ENCODE measurements at places on chromosomes 2 and 18.
A peak's percentile ranks its signal among the peaks of the same experiment; 100 is the strongest.

GRCh38 chr2:206728277-206729199, 10.3 kb upstream of the DYTN start:
- peak; percentile 4 for DNase-seq

- DNase-seq, result peak; percentile 49
These were observed 482.3 kb downstream of the TGIF1 start for GRCh38 chr18:3932276-3932675.

DNA sequence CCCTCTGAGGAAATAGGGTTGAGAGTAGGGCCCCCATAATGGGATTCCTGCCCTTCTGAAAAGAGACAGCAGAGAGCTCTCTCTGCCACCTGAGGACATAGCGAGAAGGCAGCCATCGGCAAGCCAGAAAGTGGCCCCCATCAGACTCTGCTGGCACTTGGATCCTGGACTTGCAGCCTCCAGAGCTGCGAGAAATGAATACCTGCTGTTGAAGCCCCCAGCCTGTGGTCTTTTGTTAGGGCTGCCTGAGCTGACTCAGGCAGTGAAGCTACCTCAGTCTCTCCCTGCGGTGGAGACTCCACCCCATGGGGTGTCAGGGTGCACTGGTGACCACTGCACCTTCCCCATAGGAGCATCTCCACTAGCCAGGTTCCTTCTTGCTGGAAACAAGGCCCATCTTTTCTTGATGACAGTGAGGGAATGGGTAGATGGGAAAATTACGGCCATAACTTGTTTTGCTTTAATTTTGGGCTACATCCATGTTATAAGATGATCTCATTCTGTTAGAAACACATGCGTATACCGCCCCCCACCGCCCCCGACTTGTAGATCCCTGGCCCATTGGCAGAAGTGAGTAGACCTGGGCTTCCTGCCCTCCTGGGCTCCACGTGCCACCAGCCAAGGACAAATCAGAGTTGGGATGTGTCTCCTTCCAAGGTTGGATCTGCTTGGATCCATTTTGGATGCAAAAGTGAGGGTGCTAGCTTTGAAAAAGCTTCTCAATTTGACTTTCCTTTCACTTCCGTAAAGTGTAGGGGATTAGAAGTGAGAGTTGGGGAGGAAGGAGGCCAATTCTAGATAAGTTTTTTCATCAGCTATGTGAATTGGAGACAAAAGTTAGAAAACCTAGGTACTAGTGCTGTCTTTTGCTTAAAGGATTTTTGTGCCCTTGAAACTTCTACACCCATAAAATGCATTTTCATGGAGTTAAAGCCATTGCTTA, 42.9 kb downstream of the NCK2 start:
- no peak for DNase-seq

DNA sequence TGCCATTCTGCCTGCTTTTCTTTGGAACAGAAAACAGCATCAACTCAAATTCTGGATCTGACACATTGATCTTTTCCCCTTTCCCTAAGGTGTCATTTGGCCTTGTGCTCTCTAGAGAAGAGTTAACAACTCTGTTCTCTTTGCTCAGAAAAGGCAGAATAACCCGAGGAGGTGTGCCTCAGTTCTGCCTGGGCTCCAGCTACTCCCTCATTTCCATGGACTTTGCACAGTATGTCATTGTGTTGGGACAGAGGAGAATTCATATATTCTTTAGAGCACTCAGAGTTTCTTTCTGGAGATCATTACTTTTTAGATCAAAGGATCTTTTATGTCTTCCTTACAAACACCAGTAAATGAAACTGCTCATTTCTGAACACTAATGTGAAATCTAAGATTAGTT, 249.1 kb downstream of the PHLPP1 start:
- no peak for DNase-seq

DNA sequence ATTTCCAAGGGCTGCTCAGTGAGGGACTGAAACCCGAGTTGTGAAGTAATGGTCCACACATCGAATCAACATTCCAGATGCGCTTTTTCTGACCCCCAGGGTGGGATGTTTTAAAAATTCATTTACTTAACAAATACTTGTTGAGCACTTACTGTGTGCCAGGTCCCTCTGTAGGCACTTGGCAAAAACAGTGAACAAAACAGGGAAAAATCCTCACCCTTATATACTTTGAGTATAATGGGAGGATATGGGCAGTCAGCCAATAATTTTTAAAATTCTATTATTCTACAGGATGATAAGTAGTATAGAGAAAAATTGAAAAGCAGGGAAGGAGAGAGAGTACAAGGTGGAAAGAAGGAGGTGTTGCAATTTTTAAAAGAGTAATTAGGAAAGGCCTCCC, 31.3 kb upstream of the AFTPH start:
- DNase-seq, result no peak

GRCh38 chr2:151544449-151544848, 134.7 kb downstream of the RIF1 start:
- no peak for DNase-seq

GRCh38 chr18:66160007-66160406, 409.2 kb downstream of the CDH7 start:
- DNase-seq, result no peak

DNA sequence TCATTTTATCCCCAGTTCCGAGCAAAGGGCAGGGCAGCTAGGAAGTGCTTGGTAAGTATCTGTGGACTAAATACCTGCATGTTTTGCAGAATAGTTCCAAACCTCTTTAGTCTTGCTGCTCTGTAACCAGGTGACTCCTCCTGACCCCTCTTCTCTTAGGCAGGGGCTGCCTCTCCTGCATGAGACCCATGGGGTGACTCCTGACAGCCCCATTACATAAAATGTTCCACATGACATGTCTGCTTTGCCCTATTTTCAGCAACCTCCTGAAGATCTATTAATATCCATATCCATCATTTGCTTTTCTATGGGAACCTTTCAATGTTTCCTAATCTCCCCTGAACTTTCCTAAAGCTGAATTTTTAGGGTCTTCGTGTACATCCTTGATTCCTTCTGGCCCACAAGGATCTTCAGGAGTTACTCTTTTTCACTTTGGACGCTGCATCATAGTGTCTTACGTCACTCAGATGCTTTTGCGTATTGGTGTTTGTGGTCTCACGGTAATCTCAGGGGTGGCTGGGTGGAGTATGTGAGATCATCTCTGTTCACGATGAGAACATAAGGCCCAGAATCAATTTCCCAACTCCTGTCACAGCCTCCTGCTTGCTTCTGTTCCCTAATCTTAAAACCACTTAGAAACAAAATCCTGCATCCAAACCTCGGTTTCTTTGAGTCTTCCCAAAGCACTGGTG, 76.6 kb downstream of the MAPK4 start:
- no peak for DNase-seq

DNA sequence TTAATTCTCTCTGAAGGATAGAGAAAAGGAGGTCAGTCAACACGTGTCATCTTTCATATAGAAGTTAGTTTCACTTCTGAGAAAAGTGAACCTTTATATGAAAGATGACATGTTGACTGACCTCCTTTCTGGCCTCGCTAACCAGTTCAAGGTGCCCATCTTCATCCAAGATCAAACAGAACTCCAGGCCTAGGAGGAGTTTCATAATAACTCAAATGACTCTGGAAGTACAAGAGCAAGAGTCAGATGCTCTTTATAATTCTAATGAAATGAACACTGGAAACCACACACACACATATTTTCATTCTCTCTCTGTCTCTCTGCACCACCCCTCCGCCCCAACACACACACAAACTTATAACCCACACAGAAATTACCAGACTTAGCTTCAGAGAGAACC, 16.3 kb downstream of the ANKRD44 start:
- no peak for DNase-seq

GRCh38 chr2:27735263-27735904, 36.1 kb upstream of the MRPL33 start:
- peak; percentile 83 for DNase-seq

DNA sequence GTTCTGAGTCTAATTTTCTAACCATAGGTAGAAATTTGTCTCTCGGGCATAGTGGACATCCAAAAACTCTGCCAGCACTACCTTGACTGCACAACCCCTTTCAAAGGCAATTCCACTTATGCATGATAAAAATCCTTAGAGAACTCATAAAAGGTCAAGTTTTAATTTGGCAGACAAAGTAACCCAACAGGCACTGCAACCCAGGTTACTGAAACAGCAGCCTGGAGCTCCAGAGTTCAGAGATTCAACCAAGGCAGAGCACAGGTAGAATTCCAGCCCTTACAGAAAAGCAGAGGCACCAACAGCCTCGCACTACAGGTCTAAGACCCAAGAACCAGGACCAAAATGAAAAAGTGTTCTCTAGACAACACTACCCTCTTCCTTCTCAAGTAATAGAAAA, 1.8 kb downstream of the DTNB start:
- no peak for DNase-seq

DNA sequence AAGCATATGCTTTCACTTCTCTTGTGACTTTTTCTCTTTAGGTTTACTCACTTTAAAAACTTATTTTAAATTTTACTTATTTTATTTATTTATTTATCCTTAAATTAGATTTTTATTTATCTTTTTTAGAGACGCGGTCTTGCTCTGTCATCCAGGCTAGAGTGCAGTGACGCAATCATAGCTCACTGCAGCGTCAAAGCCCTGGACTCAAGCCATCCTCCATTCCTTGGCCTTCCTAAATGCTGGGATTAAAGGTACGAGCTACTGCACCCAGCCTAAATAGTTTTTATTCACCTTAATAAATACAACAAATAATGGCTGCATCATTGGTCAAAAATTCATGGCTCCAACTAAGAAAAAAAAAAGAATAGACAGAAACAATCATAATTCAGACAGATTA, 415.7 kb upstream of the FIGN start:
- peak; percentile 58 for DNase-seq

DNA sequence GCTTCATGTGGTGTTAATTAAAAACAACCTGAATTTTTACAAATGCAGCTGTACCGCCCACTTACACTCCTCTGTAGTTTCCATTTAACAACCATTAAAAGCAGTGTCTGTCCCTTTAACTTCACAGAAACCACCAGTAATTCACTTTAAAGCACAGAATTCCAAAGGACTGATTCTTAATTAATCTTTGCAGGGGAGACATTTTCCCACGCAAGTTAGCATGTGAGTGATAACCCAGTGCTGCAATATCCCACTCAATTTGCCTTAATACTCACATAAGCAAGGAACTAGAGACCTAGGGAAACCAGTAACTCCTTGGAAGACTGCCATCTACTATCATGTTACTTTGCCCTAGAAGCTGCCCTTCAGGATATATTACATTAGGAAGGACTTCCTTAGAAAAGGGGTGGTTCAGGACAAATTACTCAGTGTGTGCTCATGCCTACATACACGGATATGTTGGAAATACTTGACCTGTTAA, 102.3 kb downstream of the OSR1 start:
- DNase-seq, result peak; percentile 99

- DNase-seq, result no peak
These were observed 154.3 kb upstream of the CWC22 start for GRCh38 chr2:180161415-180161814.

- DNase-seq, result no peak
These were observed 84.3 kb upstream of the OSR1 start for GRCh38 chr2:19442731-19443130.

DNA sequence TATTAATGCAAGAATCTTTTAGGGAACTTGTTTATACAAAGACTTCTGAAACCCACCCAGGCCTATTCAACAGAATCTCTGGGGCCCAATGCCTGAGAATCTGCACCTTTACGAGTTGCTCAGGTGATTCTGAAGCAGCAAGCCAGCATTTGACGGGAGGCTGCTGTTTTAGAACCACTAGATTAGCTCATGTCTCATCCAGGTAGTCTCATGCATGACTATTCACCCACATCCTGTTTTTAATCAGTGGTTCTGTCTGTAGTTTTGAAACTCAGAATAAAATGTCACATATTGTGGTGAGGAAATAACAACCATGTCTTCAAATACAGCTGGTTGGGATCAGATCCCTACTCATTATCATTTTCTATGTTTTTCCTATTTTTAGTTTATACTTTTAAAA, 39.5 kb downstream of the CYTIP start:
- no peak for DNase-seq

DNA sequence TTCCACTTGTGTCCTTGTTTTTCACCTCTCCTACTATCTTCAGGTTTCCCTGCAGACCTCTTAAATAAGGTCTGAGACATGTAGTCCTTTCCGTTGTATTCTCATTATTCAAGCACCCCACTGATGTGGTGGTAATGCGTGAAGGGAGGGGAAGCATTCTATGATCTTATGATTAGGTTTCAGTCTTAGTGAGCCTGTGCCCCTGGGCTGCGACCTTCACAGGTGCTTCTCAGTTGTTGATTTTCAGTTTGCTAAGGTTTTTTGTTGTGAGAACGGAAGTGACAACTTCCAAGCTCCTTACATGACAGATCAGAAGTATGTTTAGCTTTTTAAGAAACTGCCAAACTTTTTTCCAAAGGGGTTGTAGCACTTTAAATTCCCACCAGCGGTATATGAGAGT, 41.3 kb downstream of the VPS54 start:
- no peak for DNase-seq

GRCh38 chr2:108806371-108807113, 20.0 kb downstream of the CCDC138 start:
- no peak for DNase-seq

- DNase-seq, result no peak
These were observed 115.6 kb downstream of the SEPTIN10 start for GRCh38 chr2:109497911-109498870.

GRCh38 chr2:29213888-29214291, 98.7 kb downstream of the CLIP4 start:
- no peak for DNase-seq

DNA sequence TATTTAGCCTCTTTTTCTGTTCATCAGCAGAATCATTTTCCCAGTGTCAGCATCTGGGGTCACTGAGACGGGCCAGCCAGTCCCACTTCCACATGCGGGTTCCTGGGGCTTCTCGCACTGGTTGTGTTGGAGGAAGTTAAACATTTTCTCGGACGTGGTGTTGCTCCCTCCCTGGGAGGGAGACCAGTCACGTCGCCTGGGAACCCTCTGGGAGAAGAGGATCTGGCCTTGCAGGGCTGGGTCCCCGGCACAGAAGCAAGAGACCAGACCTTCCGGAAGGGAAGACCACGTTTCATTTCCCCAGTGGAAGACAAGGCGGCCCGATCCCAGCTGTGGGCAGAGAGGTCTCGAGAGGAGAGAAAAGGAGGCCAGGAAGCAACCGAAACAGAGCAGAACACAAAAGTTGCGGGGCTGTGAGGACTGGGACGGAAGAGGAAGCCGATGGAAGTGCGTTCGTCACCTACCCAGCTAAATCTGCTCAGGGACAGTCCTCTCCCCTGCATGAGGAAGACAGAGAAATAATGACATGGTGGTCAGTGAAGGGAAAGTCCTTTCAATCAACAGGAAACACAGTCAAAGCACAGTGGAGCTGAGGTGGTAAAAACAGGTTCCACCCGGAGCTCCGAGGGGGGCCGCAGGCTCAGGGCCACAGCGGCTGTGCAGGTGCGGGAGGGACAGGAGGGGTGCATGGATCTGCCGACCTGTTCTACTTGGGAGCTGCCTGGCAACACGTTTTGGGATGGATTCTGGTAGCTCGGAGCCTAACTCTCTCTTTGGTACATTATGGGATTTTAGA, 144.4 kb downstream of the MBP start:
- DNase-seq, result no peak

- DNase-seq, result peak; percentile 1
These were observed 248.5 kb upstream of the SESTD1 start for GRCh38 chr2:179513181-179513580.

GRCh38 chr2:236963631-236964182, 122.0 kb upstream of the COPS8 start:
- no peak for DNase-seq

Measured in amniotic epithelial cell (primary cell).